NCI-H345 (cell line): ENCODE measurements at places on chromosomes 11 and 22.
A peak's percentile ranks its signal among the peaks of the same experiment; 100 is the strongest.

DNA sequence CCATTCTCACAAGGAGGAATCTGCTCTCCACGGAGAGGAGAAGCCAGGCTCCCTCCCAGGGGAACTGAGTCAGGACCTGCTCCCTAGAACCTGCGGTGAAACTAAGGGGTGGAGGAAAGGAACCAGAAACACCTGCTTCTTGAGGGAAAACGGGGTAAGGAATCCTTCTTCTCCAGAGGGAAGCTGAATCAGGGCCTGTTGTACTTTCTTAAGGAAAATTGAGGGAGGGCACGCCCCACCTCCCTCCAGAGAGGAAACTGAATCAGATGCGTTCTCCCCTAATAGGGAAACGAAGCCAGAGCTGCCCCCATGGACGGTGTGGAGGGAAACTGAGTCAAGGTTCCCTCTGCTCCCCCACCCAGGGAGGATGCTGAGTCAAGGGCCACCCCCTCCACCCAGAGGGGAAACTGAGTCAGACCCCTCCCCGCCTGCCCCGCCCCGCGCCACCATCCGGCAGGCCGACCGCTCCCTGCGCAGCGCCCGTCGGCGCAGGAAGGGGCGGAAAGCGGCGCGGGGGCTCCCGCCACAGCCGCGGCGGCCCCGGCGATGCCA lies 393 bp downstream of the RELA start:
- no peak for DNase-seq

DNA sequence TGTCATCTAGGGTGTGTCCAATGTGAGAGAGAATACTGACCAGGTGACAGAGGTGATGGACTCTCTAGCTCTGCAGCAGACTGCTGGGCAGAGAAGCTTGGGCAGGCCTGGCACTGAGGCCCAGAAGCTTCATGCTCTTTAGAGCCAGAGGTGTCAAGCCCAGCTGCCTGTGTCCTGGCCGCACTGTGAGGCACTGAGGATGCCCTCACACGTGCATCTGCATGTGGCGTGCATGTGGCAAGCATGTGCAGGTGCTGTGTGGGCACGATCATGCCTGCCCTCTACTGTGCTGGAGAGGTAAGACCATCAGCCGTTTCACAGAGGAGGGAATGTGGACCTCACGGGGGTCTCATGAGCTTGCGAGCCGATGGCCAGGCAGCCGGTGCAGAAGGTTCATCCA lies 15.8 kb upstream of the TXNRD2 start:
- DNase-seq = no peak

GRCh38 chr11:72842126-72842525 lies 27.9 kb downstream of the ATG16L2 start:
- no peak for DNase-seq

- no peak for DNase-seq
Observed at GRCh38 chr11:99630629-99631028, 609.9 kb downstream of the CNTN5 start.

DNA sequence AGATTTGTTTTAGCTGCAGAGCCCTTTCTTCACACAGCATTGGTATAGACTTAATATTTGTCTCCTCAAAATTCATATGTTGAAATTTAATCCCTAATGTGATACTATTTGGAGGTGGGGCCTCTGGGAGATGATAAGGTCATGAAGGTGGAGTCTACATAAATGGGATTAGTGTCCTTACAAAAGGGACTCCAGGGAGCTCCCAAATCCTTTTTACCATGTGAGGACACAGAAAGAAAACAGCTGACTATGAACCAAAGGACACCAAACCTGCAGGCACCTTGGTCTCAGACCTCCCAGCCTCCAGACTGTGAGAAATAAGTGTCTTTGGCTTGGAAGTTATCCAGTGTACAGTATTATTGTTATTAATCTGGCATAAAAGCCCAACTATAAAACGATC lies 10.2 kb downstream of the SLC35F2 start:
- DNase-seq = no peak

GRCh38 chr11:125128450-125128849 lies 17.0 kb upstream of the TMEM218 start:
- DNase-seq = no peak

DNA sequence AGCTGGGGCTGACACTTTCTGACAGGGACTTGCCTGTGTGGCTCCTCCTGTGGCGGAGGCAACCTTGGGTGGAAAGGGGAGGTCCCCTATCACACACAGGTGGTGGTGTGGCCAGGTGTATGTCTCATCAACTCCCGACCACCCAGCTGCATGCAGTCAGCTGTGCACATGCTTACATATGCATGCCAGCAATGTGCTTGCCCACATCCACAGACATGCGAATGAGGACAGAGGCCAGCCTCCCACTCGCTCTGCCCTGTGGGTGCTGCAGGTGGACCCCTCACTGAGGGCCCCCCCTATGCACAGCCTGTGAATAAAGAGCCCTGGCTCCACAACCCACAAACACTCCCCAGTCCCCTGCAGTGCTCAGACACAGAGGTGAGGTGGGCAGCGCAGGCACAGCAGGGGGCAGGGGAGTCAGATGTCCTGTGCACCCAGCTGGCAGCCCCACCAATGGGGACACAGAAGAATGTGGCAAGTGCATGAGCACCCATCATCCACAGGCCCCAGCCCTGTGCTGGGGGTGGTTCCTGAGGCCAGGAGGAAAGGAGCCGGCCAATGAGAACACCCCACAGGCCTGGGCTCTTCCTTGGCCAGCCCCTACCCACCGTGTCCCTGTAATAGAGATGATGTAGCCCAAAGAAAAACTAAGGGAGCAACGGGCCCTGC lies 9.5 kb downstream of the GNB1L start:
- no peak for DNase-seq

DNA sequence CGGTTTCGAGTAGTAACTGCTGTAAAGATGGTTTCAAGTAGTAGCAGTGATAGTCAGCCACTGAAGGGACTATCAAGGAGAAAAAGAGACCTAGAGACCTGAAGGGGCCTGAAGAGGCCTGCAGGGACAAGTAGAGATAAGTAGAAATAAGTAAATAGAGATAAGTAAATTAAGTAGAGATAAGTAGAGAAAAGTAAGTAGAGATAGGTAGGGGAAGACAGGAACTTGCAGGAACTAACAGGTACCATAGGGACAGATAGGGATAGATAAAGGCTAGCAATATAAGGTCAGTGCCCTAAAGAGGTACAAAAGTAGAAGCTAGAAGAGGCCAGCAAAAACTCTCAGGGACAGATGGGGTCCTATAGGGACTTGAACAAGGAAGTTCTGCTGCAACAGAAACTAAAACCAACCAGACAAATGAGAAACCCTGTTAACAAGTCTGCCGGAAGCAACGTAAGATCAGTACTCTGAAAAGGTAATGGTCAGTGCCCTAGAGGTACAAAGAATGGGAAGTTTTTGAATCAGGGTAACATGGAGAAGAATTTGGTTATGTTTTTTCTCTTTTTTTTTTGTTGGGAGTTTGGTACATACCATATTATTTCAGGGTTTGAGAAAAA lies 9.6 kb upstream of the SC5D start:
- DNase-seq = no peak

GRCh38 chr11:113370634-113371033 lies 16.9 kb upstream of the ANKK1 start:
- no peak for DNase-seq

- DNase-seq = no peak
Observed at GRCh38 chr11:65053827-65054508, 4.4 kb downstream of the NAALADL1 start.

DNA sequence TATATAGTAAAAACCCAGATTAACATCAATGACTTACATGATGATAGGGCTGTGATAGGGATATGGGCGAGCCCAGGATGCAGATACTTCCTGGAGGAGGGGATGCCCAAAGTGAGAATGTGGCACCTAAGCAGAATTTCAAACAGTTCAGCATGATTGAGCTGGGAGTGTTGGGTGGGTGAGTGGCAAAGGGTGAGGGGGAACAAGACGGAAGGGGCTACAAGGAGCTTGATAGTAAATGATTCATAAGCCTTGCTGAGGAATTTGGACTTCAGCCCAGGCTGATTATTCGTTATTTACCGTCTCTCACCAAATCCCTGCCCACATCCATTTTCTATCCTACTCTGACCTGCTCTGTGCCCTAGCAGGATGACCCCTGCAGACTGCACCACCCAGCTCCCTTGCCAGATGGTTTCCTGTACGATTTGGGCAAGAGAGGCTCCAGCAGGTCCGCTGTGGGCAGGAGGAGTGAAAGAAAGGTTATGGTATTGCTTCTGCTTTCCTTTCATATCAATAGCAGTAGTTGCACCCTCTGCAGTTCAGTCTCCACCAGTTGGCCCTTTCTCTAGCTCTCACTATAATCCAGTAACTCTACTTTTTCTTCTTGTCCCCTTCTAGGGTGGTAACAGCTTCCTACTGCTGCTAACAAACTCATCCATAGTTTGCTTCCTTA lies 30.3 kb upstream of the SIK2 start:
- DNase-seq = no peak

GRCh38 chr11:110311783-110312579 lies 15.6 kb upstream of the RDX start:
- DNase-seq = no peak

- DNase-seq = peak; percentile 5
Observed at GRCh38 chr11:125091247-125091876, 20.1 kb downstream of the TMEM218 start.

DNA sequence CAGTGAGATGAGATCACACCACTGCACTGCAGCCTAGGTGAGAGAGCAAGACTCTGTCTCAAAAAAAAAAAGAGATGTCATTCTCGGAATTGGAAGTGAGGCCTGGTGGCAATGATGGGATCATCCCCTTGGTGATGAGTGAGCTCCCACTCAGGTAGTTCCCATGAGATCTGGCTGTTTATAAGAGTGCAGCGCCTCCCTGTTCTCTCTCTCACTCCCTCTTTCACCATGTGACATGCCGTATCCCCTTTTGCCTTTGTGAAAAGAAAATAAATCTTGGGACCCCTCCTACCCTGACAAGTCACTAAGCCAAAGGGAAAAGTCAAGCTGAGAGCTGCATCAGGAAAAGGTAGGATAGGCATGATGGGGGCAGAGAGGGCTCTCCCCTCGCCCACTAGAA lies 28.8 kb downstream of the ZNF70 start:
- DNase-seq = no peak

GRCh38 chr22:20741634-20742581 lies 32.0 kb upstream of the SERPIND1 start:
- DNase-seq = peak; percentile 6

GRCh38 chr22:17578136-17578754 lies 14.9 kb downstream of the SLC25A18 start:
- no peak for DNase-seq

DNA sequence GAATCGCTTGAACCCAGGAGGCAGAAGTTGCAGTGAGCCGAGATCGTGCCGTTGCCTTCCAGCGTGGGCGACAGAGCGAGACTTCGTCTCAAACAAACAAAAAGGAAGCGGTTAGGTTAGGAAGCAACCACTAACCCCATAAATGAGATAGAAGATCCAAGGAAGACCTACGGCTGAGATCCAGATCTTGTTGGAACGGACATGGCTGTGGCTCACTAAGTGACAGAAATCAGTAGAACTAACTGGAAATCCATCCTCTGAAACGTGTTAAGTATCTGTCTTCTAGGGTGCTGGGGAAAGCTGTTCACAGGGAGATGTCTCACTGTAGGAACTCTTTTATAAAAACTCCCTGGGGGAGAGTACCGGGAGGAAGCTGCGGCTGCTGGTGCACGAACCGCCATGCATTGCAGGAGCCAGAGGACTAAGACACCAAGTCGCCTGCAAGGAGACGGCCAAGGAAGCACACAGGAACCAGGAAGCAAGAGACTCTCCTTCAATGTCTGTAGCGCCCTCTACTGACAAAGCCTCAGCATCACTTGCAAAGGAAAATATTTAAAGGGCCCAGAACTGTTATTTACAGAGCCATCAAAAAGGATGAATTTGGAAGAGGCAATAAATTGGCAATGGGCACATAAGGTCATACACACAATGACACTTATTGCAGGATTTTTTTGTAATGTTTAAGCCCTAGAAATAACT lies 16.9 kb upstream of the SPTY2D1 start:
- DNase-seq = no peak

GRCh38 chr11:6219359-6219758 lies 14.0 kb downstream of the C11orf42 start:
- DNase-seq = no peak

DNA sequence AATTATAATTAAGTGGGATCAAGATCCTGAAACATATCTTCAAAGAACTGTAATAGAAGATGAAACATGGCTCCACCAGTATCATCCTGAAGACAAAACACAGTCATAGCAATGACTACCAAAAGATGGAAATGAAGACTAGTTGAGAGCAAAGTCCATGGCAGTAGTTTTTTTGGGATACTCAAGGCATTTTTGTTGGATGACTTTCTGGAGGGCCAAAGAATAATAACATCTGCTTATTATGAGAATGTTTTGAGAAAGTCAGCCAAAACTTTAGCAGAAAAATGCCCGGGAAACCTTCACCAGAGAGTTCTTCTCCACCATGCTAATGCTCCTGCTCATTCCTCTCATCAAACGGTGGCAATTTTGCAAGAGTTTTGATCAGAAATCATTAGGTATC lies 809.4 kb upstream of the RAG2 start:
- DNase-seq = no peak

DNA sequence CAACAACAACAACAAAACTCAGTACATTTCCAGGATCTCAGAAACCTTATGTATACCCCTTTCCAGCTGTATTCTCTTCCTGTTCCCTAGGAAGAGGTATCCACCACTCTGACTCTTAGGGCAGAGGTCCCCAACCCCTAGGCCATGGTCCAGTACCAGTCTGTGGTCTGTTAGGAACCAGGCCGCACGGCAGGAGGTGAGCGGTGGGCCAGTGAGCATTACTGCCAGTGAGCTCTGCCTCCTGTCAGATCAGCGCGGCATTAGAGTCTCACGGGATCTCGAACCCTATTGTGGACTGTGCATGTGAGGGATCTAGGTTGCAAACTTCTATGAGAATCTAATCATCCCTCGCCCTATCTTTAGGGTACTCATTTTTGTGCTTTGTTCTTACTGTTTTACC lies 43.9 kb upstream of the LMO1 start:
- DNase-seq = no peak

DNA sequence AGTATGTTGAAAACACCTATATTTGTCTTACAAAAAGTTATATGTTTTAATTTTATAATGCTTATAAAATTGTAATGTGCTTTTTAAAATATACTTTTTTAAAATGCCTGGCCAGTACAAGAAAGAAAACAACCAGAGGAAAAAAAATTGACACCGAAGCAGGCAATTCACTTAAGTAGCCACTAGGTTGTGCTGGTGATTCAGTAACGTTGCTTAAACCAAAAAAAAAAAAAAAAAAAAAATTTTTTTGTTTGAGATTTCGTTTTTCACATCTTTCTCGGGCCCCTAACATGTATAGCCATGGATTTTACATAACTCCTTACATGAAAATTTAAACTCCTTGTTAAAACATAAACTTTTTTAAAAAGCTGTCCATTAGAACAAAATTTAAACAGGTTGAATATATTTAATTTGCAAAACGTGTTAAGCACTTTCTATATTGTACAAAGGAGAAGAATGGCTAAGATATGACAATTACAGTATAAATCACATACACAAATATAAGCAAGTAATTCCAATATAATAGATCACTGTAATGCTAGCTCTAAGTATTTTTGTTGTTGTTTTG lies 9.2 kb downstream of the OR8B4 start:
- DNase-seq = peak; percentile 2

GRCh38 chr11:124736736-124737135 lies 3.0 kb upstream of the NRGN start:
- no peak for DNase-seq
